Activated CD4-positive, CD25-positive, alpha-beta regulatory T cell treated with anti-CD3 and anti-CD28 coated beads, Interleukin-2, amount 50 U/mL, for 24 hours (primary cell): ENCODE measurements at places on chromosomes 16 and 17.

DNA sequence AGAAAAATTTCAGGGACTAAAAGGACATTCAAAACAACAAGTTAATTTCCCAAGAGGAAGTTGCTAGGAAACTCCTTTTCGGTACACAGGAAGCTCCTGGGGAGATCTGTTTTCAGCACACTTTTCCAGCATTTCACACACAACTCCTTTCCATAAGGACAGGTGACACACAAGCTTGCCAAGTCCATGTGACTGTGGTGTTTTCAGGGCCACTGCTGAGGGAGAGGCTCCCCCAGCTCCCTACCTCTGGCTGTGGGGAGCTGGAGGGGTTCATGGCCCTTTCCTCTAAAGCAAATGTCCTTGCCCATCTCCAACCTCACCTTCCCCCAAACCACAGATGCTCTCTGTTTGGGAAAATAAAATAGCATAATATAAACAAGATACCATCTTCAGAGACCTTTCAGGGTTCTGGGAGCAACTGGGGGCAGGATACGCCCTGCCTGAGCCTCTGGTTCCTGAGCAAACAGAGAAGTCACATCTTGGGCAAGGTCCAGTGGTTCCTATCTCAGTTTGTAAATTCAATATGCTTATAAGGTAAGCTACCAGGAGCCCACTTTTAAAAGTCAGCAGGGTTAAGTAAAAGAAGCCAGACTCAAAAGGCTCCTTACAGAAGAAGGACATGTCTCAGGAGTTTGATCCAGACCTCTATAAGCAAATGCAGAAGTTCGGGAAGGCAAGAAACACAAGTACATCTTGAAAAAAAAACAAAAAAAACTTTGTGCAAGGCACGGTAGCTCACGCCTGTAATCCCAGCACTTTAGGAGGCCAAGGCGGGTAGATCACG, 3.0 kb downstream of the PDZD9 start:
- ATAC-seq = no peak

DNA sequence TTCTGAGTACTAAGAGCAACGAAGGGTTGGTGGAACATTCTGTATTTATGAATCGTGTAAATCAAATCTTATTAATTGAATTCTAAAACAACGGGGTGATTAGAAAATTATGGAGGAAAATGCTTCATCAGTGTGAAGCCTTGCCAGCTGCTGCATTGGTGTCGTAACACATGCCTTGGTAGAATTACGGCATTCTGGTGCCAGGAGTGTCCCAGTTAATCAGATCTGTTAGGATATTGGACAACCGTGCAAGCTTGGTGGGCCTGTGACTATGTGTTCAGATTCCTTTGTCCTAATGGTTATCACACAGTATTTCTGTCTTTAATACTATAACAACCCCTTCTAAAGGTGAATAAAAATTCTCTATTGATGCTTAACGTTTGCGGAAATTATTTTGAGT, 44.2 kb upstream of the TANC2 start:
- ATAC-seq = no peak

GRCh38 chr17:28194382-28194781, 124.6 kb upstream of the TMEM97 start:
- ATAC-seq = no peak

DNA sequence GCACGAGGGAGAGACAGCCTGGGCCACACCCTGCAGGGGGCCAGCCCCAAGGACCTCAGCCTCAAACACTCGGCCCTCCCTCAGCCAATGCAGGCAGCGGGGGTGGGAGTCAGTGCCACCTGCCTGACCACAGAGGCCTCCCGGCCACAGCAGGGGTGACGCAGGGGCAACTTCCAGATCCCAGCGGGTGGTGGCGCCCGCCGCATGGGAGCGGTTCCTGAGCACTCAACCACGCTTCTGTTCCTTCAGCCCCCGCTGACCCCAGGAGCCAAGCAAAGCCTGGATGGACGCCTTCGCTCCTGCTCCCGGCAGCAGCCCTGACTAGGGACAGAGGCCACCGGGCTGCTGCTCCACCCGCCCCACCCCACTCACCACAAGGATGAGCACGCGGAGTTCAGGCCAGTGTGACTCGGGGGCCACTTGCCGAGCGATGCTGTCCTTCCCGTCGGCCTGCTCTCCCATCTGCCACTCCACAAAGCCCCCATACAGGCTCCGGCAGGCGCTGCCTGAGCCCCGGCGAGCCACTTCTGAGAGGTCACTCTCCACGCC, 5.0 kb upstream of the CYBA start:
- no peak for ATAC-seq

DNA sequence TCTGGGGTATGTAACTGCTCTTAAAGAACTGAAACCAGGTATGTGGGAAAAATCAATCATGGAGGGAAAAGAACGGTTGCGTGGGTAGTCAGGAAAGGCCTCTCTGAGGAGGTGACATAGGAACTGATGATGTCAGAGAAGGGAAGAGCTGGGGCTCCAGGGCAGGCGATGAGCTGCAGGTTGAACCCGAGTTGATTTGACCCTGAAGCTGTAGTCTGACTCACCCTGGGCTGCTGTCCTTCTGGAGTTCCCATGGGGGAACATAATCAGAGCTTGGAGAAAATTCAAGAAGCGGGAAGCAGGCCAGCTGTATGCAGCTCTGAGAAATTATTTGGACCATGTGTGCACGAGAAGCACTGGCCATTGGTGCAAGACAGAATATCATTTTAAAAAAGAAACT, 16.7 kb downstream of the SLC6A2 start:
- no peak for ATAC-seq

- no peak for ATAC-seq
Observed at GRCh38 chr17:75664099-75664549, 2.8 kb downstream of the RECQL5 start.

DNA sequence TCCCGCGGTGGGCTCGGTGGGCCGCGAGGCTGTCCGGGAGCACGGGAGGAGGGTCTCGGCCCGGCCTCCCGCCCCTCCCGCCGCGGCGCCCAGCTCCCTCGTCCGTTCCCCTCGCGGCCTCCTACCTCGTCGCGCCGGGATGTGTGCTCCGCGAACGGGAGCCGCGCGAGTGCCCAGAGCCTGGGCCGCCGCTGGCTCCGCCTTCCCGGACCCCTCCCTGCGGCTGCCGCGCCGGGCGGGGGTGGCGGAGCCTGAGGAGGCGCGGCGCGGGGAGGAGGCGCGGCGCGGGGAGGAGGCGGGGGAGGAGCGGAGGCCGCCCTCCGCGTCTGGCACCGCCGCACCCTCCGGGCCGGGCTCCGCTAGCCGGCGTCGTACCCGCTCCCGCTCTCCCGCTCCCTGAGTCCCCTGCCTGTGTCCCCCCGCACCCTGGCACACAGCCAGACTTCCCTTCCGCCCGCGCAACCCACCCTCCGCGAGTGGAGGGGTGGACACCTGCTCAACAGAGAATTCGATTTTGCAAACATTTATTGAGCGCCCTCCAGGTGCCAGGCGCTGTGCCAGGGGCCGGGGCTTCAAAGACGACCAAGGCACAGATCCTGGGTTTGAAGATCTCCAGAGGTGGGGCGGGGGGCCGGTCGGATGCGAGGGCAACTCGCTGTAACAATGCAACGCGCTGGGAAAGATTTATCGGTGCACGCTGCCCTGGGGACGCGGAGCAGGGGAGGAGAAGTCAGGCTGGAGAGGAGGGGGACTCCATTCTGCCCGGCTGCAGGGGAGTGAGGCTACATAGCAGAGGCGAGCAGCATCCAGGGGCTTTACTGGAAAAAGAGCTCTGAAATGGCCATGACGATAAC, at the start of gene MPP3:
MPP3 (minus strand) TSS at position 171 of the 854 bp plus-strand sequence. CDS start 1,240 bp downstream, outside the sequence.
- ATAC-seq = peak; percentile 80

- ATAC-seq = no peak
Observed at GRCh38 chr17:64607862-64608565, 54.1 kb downstream of the SMURF2 start.

- no peak for ATAC-seq
Observed at GRCh38 chr17:45851464-45851863, 6.8 kb downstream of the SPPL2C start.
